Aorta (tissue), 5 donors: ENCODE measurements at places on chromosomes 11 and 22. TPM values are rescaled to one million over a fixed set of nuclear protein-coding genes. Genes with fewer than 3 reads are reported as not detected.

The APOA4 gene
- total RNA-seq = not detected

DNA sequence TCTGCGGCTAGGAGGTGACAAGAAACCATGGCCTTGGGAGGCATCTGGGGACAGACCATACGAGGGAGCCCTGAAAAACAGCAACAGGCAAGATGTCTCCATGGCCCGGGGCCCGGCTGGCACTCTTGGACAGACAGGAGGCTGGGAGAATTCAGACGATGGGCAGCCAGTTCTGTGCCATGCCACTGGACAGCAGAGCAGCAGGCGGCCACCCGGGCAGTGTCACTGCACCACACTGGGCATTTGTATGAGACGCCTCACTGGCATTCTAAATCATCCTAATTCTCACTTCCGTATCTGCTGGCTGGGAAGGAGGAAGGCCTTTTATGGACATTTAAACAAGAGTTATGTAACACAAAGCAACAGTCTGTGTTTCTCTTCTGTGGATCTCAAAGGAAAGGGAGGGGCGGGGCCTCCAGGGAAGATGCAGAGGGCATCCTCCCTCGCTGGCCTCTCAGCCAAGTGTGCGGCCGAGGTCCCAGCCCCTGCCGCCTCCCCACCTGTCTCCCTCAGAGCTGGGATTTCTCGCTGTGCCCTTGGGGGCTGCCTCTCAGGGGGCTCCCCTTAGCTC lies 350.3 kb downstream of the SHANK2 start:
- no peak for DNase-seq

The FGF19 gene
- total RNA-seq = not detected

DNA sequence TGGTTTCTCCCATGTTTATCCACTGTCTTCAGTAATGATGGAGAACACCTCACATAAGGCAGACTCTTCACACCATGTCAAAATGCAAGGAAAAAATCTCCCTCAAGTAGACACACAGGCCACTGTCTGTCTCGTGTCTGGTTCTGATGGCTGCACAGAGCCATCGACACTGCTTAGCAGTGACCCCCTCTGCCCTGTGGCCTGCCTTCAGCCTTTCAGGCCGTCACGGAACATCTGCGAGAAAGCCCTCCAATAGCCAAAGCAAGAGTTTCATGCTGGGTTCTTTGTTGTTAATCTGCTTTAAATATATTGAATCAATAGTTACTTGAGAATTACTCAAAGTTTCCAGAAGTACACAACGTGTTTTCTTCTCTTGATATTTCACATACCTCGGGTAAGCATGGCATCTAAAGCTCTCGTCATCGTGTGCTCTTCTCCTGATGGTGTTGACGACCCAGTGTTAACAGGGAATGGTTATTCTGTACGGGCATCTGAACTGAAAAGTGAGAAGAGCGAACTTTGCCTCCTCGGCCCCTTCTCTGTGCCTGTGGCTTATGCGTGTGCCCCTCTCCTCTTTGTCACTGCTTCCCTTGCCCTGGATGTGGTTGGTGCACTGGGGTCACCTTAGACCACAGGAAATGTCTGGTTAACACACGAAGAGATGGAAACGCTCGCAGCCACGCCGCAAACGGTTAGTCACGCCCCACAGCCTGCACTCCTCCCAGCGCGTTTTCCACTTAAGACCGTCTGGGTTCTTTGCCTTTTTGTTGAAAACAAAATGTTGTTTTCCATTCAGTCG lies 33.4 kb upstream of the CTTN start:
- DNase-seq = no peak

- DNase-seq = no peak
Measured at GRCh38 chr11:8375460-8375859, 111.8 kb upstream of the LMO1 start.

The WNT7B gene
- total RNA-seq = not detected

The CTTN gene
- 355 TPM for total RNA-seq

GRCh38 chr11:34184505-34185015 lies 79.1 kb downstream of the NAT10 start:
- DNase-seq = no peak

- no peak for DNase-seq
Measured at GRCh38 chr22:21945453-21946261, 7.0 kb downstream of the PPM1F start.

The MRGPRX4 gene
- total RNA-seq = not detected

The VSIG10L2 gene
- total RNA-seq = 0.48 TPM

DNA sequence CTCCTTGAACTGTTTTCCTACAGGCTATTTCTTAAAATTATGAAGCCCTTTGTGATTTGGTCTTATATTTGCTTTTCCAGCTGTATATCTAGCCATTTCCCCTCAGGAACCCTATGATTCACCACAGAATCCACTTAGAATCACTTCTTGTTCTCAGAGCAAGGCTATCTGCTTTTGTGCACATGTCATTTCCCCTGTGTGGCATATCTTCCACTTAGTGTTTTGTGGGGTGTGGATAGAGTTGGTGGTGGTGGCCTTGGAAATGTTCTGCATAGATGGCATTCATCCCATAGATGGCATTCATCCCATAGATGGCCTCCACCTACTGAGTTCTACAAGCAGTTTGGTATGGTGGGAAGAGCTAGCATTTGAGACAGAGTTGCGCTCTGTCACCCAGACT lies 44.7 kb downstream of the SWAP70 start:
- no peak for DNase-seq

- DNase-seq = no peak
Measured at GRCh38 chr22:17242641-17243040, 23.4 kb upstream of the ADA2 start.

- no peak for DNase-seq
Measured at GRCh38 chr11:103543456-103543855, 434.2 kb downstream of the DYNC2H1 start.

The SCUBE1 gene
- total RNA-seq = 18.7 TPM

DNA sequence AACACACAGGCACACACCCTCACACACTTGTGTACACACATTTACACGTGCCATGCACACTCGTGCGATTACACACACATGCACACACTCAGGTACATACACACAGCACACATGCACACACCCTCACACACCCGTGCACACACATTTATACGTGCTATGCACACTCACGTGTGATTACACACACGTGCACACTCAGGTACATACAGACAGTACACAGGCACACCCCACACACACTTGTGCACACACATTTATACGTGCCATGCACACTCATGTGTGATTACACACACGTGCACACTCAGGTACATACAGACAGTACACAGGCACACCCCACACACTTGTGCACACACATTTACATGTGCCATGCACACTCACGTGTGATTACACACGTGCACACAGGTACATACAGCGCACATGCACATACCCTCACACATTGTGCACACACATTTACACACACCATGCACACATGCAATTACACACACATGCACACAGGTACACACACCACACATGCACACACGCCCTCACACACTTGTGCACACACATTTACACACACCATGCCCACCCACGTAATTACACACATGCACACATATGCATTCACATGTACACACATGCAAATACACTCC lies 4.6 kb downstream of the IFITM10 start:
- no peak for DNase-seq

DNA sequence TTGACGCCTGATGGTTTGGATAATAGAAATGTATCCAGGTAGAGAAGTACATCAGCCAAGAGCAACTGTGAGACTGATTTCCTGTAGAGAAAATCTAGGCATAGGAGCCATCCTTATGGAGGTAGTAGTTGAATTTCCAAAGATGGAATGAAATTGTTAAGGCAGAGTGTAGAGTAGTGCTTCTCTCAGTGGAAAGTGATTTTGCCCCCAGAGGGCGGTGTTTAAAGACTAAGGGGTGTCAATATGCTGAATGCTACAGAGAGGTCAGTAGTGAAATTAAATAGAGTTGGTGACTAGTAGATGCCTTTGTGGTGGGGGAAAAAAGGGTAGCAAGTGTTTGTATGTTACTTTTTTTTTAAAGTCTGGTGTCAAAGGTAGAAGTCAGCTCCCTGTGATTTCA lies 54.5 kb downstream of the TRIM44 start:
- no peak for DNase-seq

DNA sequence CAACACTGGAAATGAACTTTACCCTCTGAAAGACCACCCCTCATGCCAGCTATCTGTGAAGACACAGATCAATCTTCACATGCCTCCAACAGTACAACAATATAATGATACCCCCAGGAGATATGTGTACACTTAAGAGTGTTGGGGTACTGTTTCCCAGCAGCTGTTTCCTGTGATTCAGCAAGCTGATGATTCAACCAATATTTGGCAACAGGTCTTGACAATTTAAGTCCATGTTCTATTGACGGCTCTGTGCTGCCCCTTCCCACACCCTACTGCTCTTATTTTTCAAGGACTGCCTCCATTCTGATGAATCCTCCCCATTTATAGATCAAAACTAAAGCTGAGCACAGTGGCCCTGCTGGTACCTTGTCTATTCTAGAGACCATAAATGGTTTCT lies 6.6 kb downstream of the SNX19 start:
- no peak for DNase-seq

DNA sequence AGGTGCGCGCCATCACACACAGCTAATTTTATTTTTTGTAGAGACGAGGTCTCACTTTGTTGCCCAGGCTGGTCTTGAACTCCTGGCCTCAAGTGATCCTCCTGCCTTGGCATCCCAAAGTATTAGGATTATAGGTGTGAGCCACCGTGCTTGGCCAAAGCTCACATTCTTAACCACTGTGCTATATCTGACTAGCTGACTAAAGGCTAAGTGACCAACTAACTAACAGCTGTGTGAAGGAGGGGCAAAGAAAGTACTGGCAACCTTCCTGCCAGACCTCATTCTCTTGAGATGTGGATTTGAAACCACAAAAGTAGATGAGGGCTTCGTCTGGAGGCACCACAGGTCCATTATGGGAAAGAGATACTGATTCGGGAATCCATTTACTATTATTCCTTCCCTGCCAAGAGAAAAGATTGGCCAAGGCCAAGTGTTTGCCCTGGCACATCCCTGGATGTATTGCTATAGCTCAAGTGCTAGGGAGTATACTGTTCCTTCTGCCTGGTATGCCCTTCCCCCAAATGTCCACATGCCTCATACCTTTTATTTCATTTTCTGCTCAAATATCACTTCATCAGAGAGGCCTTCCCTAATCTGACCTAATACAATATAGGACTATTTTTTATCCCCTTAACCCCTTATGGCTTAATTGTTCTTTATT lies 52.7 kb upstream of the RRM1 start:
- DNase-seq = no peak

The MMP8 gene
- 0.42 TPM for total RNA-seq

DNA sequence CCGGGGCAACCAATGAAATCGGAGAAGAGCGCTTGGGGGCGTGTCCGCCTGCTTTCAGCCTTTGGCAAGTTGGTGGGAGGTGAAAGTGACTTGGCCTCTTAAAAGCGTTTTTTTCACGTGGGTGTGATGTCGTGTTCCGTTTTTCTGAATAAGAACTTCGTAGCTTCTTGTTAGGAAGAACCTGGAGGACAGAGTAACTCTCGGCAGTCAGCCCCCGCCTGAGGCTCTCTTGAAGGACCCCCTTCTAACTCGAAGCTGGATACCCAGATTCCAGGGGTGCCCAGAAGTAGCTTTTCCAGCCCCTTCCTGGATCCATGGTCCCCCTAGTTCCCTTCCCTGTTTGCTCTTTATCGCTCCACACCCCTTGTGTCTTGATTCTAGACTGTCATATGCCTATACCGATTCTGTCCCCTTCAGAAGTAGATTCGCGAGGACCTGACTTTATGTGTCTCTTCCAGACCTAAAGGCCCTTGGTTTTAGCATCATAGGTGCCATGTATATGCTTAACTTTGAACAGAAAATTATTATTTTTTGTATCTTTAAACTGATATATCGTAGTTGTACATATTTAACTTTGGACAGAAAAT lies 915 bp upstream of the OSBP start:
- DNase-seq = peak; percentile 96

GRCh38 chr11:69352715-69353319 lies 58.9 kb downstream of the MYEOV start:
- no peak for DNase-seq

The RFPL1 gene
- not detected for total RNA-seq

DNA sequence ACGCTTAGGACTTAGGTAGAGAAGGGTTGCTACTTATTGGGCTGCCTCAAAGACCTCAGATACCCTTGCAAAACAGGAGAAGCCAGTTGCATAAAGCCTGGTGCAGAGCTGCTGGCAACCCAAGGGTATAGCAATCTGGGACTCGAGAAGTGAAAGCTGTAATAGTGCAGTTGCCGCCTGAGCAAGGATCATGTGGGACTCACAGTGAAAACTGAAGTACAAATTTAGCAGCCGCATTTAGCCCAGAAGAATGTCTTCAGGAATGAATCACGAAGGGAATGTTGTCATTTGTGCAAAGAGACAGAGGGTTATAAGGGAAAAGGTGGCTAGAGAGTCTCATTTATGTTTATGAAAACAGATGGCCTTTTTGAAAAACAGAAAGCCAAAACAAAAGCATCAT lies 267.2 kb downstream of the TENM4 start:
- DNase-seq = peak; percentile 50

GRCh38 chr11:34268906-34269430 lies 88.8 kb downstream of the ABTB2 start:
- DNase-seq = no peak

GRCh38 chr22:21835378-21835777 lies 32.1 kb downstream of the MAPK1 start:
- DNase-seq = no peak

- no peak for DNase-seq
Measured at GRCh38 chr11:16347928-16348685, 8.2 kb downstream of the SOX6 start.

- DNase-seq = no peak
Measured at GRCh38 chr22:34847072-34847471, 218.9 kb upstream of the ISX start.

GRCh38 chr11:68021167-68021787 lies 9.2 kb upstream of the NDUFS8 start:
- DNase-seq = no peak

The RTN4RL2 gene
- 4.3 TPM for total RNA-seq

- no peak for DNase-seq
Measured at GRCh38 chr22:49901457-49901856, 16.8 kb downstream of the ALG12 start.

The CRYBB3 gene
- total RNA-seq = 0.84 TPM

The CAPN1 gene
- 137 TPM for total RNA-seq

GRCh38 chr11:15027956-15028355 lies 45.4 kb upstream of the CALCB start:
- DNase-seq = no peak
